Right atrium auricular region (tissue), 2 donors: ENCODE measurements at places on chromosomes 3 and 15. TPM values are rescaled to one million over a fixed set of nuclear protein-coding genes. Genes with fewer than 3 reads are reported as not detected.

- H3K27ac ChIP-seq, result no peak overlapping the region
- no peak for DNase-seq
- no peaks in the 10 kb centered on the region for H3K27me3 ChIP-seq
- H3K36me3 ChIP-seq, result no peaks in the 10 kb centered on the region
These were observed 481.4 kb downstream of the NSUN3 start for GRCh38 chr3:94544131-94544789.

DNA sequence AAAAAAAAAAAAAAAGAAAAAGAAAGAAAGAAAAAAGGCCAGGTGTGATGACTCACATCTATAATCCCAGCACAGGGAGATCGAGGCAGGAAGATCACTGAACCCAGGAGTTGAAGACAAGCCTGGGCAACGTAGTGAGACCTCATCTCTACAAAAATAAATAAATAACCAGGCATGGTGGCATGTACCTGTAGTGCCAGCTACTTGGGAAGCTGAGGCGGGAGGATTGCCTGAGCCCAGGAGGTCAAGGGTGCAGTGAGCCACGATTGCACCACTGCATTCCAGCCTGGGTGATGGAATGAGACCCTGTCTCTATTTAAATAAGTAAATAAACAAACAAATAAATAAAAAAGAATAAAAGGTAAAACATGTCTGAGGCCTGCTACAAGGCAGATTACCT is 39.3 kb upstream of the LACTB start:
- DNase-seq, result no peak
- H3K4me3 ChIP-seq, result no peak overlapping the region
- no peak overlapping the region for H3K27ac ChIP-seq
- no peaks in the 10 kb centered on the region for H3K27me3 ChIP-seq

Gene WDR93
- not detected for total RNA-seq

DNA sequence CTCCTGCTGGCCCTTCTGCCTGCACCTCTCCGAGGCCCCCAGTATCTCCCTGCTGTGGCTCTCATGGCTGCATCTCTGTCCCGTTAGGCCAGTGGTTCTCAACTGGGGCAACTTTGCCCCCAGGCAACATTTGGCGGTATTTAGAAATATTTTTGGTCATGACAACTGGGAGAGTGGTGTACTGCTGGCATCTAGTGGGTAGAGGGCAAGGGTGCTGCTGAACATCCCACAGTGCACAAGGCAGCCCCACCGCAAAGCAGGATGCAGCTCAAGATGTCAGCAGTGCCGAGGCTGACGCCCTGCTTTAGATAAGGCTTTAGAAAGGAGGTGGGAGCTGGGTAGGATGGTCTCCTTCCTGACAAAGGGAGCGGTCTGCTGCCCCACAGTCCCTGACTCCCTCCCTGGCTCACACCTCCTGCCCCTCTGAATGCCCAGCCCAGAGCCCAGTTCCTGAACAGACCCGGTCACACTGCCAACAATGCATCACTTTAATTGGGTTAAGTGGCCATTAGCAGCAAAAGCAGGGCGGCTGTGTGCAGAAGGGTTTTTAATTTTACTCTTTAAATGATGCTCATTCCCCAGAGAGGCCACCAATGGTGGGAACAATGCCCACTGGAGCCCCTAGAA is 68.8 kb upstream of the TMEM115 start:
- no peaks in the 10 kb centered on the region for H3K36me3 ChIP-seq
- DNase-seq, result no peak

Gene AMIGO3
- total RNA-seq, result 1.1 TPM

Gene FEZF2
- not detected for total RNA-seq

- H3K27ac ChIP-seq, result no peak overlapping the region
- H3K36me3 ChIP-seq, result peaks cover 58% of the 10 kb centered on the region
- no peaks in the 10 kb centered on the region for H3K4me1 ChIP-seq
These were observed 10.0 kb downstream of the MRPS25 start for GRCh38 chr3:15055019-15055557.

DNA sequence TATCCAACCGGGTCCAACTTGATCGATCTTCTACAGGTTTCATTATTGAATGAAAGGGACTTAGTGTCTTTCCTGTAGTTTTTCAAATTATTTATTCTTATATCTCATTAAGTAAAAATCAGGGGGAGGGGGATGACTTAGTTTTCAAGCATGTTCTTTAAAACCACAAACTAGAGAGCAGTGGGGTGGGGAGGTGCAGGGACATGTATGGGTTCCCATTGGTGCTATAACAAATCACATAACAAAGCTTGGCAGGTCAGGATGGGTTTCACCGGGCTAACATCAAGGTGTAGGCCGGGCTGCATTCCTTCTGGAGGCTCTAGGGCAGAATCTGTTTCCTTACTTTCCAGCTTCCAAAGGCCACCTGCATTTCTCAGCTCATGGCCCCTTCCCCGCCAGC is 32.7 kb downstream of the CCNL1 start:
- H3K36me3 ChIP-seq, result no peaks in the 10 kb centered on the region
- no peak for DNase-seq
- H3K4me3 ChIP-seq, result no peak overlapping the region
- H3K4me1 ChIP-seq, result no peaks in the 10 kb centered on the region
- no peaks in the 10 kb centered on the region for H3K27me3 ChIP-seq
- H3K27ac ChIP-seq, result peak overlapping the region; percentile 86

DNA sequence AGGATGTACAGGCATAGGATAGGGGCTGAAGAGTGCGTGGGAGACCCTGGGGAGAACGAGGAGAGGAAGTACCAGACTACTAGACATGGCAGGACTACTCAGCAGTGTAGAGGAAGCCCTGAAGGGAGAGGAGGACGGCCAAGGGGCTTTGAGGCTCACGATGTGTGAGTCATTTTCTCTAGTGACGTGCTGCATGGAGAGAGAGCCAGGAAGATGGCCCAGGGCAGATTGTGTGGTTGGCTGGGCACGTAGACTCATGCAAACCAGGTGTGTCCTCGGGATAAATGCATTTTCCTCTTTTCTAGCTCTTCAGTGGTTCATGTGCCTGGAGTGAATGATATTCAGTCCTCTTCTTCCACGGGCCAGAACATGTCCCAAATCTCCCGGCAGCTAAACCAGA is 115.0 kb upstream of the ABHD17C start:
- DNase-seq, result no peak
- H3K27ac ChIP-seq, result no peak overlapping the region

Gene GOLGA8O
- total RNA-seq, result not detected

GRCh38 chr15:39864116-39864515 is 56.0 kb downstream of the GPR176 start:
- H3K27me3 ChIP-seq, result no peaks in the 10 kb centered on the region
- H3K4me1 ChIP-seq, result no peaks in the 10 kb centered on the region
- no peaks in the 10 kb centered on the region for H3K36me3 ChIP-seq
- no peak for DNase-seq
- H3K4me3 ChIP-seq, result no peak overlapping the region
- no peak overlapping the region for H3K27ac ChIP-seq

Gene SERPINI2
- not detected for total RNA-seq

Gene CHRNB4
- total RNA-seq, result not detected
